ENCODE measurements at places on chromosomes 4 and X.

GRCh38 chr4:187618701-187619281 lies 376.8 kb upstream of the ZFP42 start:
- DNase-seq, result peak; percentile 42

GRCh38 chr4:76219299-76220055 lies 5.9 kb upstream of the SCARB2 start:
- DNase-seq, result peak; percentile 64

- no peak for DNase-seq
These were observed 103.4 kb upstream of the HS3ST1 start for GRCh38 chr4:11532138-11532537.

- no peak for DNase-seq
These were observed 49.7 kb downstream of the OTC start for GRCh38 chrX:38402118-38402517.

GRCh38 chr4:40401631-40402030 lies 66.5 kb downstream of the CHRNA9 start:
- peak; percentile 34 for DNase-seq
